CD4-positive, alpha-beta T cell treated with Interleukin-12 subunit alpha and Interleukin-12 subunit beta, for 1 hour (primary cell): ENCODE measurements at places on chromosomes 5 and 9.

GRCh38 chr9:133285252-133285775 is 10.3 kb upstream of the ABO start:
- DNase-seq: no peak

GRCh38 chr9:36011379-36011778 is 25.3 kb upstream of the RECK start:
- DNase-seq: no peak

GRCh38 chr5:146645342-146645741 is 129.4 kb upstream of the GPR151 start:
- no peak for DNase-seq

DNA sequence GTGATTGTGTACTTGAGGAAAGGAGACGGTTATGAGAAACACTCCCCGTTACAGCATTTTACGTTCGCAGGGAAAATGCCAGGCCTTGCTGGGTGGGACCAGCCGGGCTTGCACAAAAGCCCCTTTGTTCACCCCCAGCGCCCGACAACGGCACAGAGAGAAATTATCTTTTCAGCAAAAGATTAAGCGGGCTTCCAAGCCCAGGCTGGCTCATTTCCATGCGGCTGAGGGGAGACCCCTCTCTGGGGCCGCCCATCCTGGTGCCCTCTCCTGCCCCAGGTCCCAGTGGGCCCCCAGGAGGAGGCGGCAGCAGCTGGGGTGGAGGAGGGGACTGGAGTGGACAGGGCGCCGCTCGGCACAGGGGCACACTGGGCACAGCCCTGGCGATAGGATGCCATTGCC is 50.8 kb upstream of the NOTCH1 start:
- DNase-seq: no peak

DNA sequence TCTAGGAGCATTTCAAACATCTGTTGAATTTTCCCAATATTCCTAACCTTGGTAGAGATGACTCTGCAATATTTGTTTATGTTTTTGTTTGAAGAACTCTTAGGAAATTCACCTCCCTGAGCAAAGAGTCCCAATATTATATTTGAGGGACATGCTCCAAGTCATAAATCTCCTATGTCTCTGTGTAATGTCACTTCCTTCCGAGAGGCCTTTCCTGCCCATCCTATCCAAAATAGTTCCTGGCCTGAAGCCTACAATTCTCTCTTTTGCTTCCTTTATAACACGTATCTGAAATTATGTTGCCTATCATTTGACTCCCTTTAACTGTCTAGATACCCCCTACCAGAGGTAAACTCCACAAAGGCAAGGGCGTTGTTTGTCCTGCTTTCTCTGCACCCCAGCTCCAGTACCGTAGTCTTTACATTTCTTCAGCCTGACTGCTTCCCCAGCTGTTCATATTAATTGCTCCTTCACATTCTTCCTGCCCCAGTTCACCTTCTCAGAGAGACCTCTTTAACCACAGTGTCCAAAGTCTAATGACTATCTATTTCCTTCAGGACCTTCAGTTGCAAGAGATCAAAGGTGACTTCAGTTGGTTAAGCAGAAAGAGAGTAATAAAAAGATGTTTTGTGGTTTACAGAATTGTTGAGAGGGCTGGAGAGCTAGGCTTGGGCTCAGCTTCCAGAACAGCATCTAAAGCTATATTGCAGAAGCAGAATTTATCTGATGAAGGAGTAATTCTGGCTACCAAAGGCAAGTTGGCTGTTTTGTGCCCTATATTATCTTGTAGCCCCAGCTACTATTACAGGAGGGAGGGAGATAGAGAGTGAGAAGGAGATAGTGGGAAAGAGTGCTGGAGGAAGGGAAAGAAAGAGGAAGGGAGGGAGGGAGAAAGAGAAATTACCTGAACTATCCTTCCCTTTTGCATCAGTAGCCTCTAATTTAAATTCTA is 109.3 kb upstream of the TMEM161B start:
- DNase-seq: no peak

GRCh38 chr5:76393035-76393680 is 9.9 kb upstream of the IQGAP2 start:
- peak; percentile 44 for DNase-seq

GRCh38 chr9:18330401-18331309 is 143.3 kb upstream of the ADAMTSL1 start:
- DNase-seq: no peak
